ENCODE measurements at places on chromosomes 5 and 9.

- DNase-seq = no peak
- no peak overlapping the region for H3K4me3 ChIP-seq
- H3K27me3 ChIP-seq = peaks cover 24% of the 10 kb centered on the region
- no peak overlapping the region for H3K27ac ChIP-seq
These were observed 208.0 kb downstream of the PDZD2 start for GRCh38 chr5:31846934-31847333.

DNA sequence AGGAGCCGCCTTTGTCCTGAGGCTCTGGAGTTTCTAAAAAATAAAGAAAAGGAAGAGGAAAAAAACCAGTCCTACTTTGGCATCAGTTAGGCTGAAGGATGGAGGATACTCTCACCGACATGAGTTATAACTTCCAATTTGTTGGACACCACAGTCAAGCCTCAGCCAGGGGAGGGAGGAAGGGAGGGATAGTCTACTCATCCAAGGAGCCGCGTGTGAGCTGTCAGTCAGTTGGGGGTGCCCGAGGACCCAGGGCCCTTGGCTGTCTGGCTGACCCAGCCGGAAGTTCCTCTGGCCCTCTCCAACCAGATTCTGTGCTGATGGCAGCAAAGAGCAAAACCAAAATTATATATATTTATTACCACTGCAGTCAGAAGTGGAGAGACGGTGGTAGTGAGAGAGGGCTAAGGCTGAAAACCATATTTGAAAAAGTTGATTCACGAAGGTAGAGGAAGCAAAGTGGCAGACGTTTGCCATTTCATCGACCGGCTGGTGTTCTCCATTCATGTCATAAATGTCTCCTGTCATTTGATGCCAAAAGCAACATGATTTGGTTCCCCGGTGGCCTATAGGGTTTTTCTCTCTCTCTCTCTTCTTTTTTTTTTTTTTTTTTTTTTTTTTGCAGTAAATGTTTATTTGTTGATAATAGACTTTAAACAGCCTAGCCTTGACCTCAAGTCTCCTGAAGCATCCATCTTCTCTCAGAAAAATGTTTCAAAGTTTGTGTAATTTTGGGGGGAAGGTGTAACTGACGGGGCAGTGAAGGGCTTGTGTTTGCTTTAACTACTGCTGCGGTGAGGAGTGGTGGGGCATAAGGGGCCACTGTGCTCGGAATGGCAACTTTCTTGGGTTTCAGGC, 7.6 kb downstream of the LMX1B start:
- H3K36me3 ChIP-seq = peaks cover 6% of the 10 kb centered on the region
- H3K27ac ChIP-seq = no peak overlapping the region
- H3K4me3 ChIP-seq = no peak overlapping the region
- DNase-seq = no peak
- H3K4me1 ChIP-seq = peaks cover 11% of the 10 kb centered on the region

GRCh38 chr9:96556701-96557461, 62.8 kb downstream of the CDC14B start:
- no peaks in the 10 kb centered on the region for H3K27me3 ChIP-seq
- H3K4me1 ChIP-seq = no peaks in the 10 kb centered on the region

GRCh38 chr5:136799806-136800372, 434.5 kb upstream of the TRPC7 start:
- H3K27me3 ChIP-seq = peaks cover 18% of the 10 kb centered on the region
- DNase-seq = no peak
- H3K4me3 ChIP-seq = no peak overlapping the region
- H3K4me1 ChIP-seq = no peaks in the 10 kb centered on the region
- no peaks in the 10 kb centered on the region for H3K36me3 ChIP-seq

- no peaks in the 10 kb centered on the region for H3K27me3 ChIP-seq
- no peaks in the 10 kb centered on the region for H3K36me3 ChIP-seq
- no peak overlapping the region for H3K4me3 ChIP-seq
- H3K27ac ChIP-seq = no peak overlapping the region
- H3K4me1 ChIP-seq = peaks cover 13% of the 10 kb centered on the region
These were observed 79.5 kb upstream of the FAM169A start for GRCh38 chr5:74945561-74946165.

GRCh38 chr5:17259630-17260257, 42.3 kb downstream of the BASP1 start:
- no peak overlapping the region for H3K4me3 ChIP-seq
- no peaks in the 10 kb centered on the region for H3K4me1 ChIP-seq
- no peak overlapping the region for H3K27ac ChIP-seq
- H3K36me3 ChIP-seq = peaks cover 3% of the 10 kb centered on the region

- no peaks in the 10 kb centered on the region for H3K36me3 ChIP-seq
- H3K4me3 ChIP-seq = no peak overlapping the region
- DNase-seq = no peak
These were observed 41.2 kb upstream of the FLT4 start for GRCh38 chr5:180690562-180690961.

- H3K27ac ChIP-seq = no peak overlapping the region
- DNase-seq = no peak
- peaks cover 8% of the 10 kb centered on the region for H3K27me3 ChIP-seq
- H3K4me3 ChIP-seq = no peak overlapping the region
- no peaks in the 10 kb centered on the region for H3K4me1 ChIP-seq
These were observed 29.4 kb upstream of the ALDH1A1 start for GRCh38 chr9:72982146-72982799.

GRCh38 chr5:3891113-3891512, 295.5 kb downstream of the IRX1 start:
- H3K27me3 ChIP-seq = no peaks in the 10 kb centered on the region
- no peaks in the 10 kb centered on the region for H3K36me3 ChIP-seq
- no peak overlapping the region for H3K4me3 ChIP-seq
- H3K27ac ChIP-seq = no peak overlapping the region

DNA sequence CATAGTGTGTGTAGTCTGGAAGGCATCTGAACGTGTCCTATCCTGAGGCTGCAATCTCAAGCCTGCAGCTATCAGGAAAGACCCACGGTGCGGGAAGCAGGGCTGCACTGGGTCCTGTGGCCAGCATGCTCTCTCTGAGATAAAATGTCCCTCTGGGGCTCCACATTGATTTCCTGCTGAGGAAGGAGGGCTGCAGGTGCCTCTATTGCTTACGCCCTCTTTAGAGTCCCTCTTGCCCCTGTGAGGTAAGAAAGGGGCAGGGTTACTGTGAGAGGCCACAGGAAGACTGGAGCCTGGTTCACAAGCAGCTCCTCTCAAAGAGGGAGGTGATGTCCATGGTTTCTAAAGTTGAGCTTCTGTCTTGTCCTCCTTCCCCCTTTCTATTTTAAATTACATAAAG, 299.9 kb upstream of the RFX3 start:
- peaks cover 20% of the 10 kb centered on the region for H3K27me3 ChIP-seq
- H3K27ac ChIP-seq = no peak overlapping the region
- no peak overlapping the region for H3K4me3 ChIP-seq

DNA sequence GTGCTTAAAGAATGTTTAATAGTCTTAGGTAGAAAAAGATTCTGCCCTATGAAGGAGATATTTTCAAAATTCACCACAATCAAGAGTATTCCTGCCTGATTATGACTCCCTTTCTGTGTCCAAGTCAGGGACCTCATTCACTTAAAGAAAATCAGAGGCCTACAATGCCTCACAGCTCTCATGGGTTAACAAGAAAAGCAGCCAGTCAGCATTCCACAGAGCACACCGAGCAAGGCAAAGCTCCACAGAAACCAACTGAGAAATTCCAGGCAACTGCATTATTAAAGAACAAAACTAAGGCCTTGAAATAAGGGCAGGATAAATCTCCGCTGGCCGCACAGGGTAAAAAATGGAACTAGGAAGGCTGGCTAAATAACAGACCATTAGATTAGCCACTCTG, 161.1 kb downstream of the TARS1 start:
- no peak overlapping the region for H3K4me3 ChIP-seq
- H3K27ac ChIP-seq = no peak overlapping the region
- H3K4me1 ChIP-seq = no peaks in the 10 kb centered on the region
- no peak for DNase-seq

DNA sequence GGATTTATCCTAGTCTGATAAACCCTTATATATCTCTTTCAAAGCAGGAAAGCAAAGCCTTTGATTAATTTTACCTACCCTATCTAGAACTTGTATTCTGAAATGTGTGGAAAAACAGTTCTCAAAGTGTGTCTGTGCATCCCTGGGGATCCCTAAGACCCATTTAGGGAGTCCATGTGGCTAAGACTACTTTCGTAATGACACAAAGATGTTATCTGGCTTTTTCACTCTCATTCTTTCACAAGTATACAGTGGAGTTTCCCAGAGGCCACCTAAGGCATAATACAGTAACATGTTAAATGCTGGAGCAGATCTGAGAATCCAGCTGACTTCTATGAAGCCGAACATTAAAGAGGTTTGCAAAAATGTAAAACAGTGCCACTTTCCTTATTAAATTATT, 54.3 kb upstream of the TNFSF15 start:
- no peaks in the 10 kb centered on the region for H3K27me3 ChIP-seq
- no peak overlapping the region for H3K27ac ChIP-seq
- no peaks in the 10 kb centered on the region for H3K36me3 ChIP-seq
- no peaks in the 10 kb centered on the region for H3K4me1 ChIP-seq

DNA sequence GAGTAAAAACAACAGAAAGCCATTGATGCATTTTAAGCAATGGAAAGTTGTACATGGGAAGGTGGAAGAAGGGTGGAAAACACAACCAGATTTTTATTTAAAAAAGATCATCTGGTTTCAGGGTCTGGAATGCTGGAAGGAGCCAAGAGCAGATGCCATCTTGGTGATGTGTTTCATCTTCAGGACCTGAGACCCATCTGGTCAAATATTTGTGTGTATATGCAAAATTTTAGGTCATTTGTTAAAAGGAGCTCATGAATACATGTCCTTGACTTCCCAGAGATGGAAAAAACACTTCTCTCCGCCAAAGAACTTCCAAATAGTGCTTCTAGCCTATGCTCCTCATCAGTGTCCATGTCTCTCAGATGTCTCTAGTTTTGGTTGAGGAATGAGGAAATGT, 110.6 kb upstream of the GDNF start:
- no peaks in the 10 kb centered on the region for H3K27me3 ChIP-seq
- no peak overlapping the region for H3K27ac ChIP-seq
- DNase-seq = no peak
- no peak overlapping the region for H3K4me3 ChIP-seq
- no peaks in the 10 kb centered on the region for H3K4me1 ChIP-seq

GRCh38 chr5:90173299-90174030, 236.1 kb downstream of the CETN3 start:
- DNase-seq = no peak
- no peaks in the 10 kb centered on the region for H3K4me1 ChIP-seq
- no peaks in the 10 kb centered on the region for H3K27me3 ChIP-seq
- no peak overlapping the region for H3K27ac ChIP-seq
- no peaks in the 10 kb centered on the region for H3K36me3 ChIP-seq
- no peak overlapping the region for H3K4me3 ChIP-seq

DNA sequence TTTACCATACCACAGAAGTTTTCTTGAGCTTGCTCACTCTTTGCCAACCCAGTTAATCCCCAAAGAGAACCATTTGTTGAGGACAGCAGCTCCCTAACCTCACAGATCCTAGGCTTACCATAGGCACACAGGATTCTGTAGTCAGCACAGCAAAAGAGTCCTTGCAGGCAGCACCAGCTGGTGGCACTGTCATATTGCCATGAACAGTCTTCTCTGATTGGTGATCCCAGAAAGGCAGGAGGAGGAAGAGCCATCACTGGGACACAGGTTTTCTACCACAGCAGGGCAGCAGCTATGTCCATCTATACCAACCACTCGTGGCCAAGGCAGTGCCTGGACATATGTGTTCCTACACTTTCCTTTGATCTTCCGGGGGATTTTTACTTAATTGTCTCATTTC, 297.1 kb upstream of the CD180 start:
- peaks cover 22% of the 10 kb centered on the region for H3K4me1 ChIP-seq
- H3K27me3 ChIP-seq = no peaks in the 10 kb centered on the region
- no peaks in the 10 kb centered on the region for H3K36me3 ChIP-seq
- DNase-seq = no peak

GRCh38 chr5:146726020-146726419, 152.5 kb downstream of the PPP2R2B start:
- no peak overlapping the region for H3K4me3 ChIP-seq
- no peaks in the 10 kb centered on the region for H3K27me3 ChIP-seq
- H3K4me1 ChIP-seq = peaks cover 17% of the 10 kb centered on the region
- H3K36me3 ChIP-seq = peaks cover 2% of the 10 kb centered on the region

- no peaks in the 10 kb centered on the region for H3K36me3 ChIP-seq
- no peak for DNase-seq
- no peak overlapping the region for H3K4me3 ChIP-seq
- H3K27me3 ChIP-seq = no peaks in the 10 kb centered on the region
These were observed 305.8 kb downstream of the TRIM32 start for GRCh38 chr9:116992865-116993264.

Data from central memory CD8-positive, alpha-beta T cell (primary cell).